Lung (tissue), 17 donors: ENCODE measurements at places on chromosomes 5 and 9. TPM values are rescaled to one million over a fixed set of nuclear protein-coding genes. Genes with fewer than 3 reads are reported as not detected.
A peak's percentile ranks its signal among the peaks of the same experiment; 100 is the strongest.

The C9orf153 gene
- 2.7 TPM for total RNA-seq

The IL5 gene
- not detected for total RNA-seq

The SMIM33 gene
- not detected for total RNA-seq

The ARHGEF28 gene
- total RNA-seq = 13.0 TPM

The TRIP13 gene
- total RNA-seq = 6.2 TPM

The PCDHA10 gene
- 0.48 TPM for total RNA-seq

The UGT3A1 gene
- total RNA-seq = not detected

The ITGA2 gene
- total RNA-seq = 22.3 TPM

The CAMLG gene
- 20.4 TPM for total RNA-seq

The EIF4E1B gene
- total RNA-seq = not detected

The OCLN gene
- 129 TPM for total RNA-seq

The ABL1 gene
- 47.1 TPM for total RNA-seq

DNA sequence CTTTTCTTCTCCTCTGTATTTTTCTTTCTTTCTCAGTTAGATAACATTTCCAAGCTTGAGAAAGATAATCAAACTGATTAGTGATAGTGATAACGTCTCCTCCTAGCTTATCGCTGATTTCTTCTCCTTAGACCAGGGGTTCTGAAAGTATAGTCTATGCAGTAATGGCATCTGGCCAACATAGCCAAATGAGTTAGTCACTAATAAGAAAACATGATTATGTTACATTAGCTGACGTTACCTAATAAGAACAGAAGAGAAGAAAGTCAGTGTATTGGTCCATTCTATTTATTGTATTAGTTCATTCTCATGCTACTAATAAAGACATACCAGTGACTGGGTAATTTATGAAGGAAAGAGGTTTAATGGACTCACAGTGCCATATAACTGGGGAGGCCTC is 111.2 kb downstream of the STRBP start:
- H3K36me3 ChIP-seq = peaks cover 8% of the 10 kb centered on the region
- no peaks in the 10 kb centered on the region for H3K4me1 ChIP-seq
- H3K27ac ChIP-seq = no peak overlapping the region

GRCh38 chr9:8736805-8737204 is 937.2 kb upstream of the DMAC1 start:
- no peak overlapping the region for H3K4me3 ChIP-seq
- no peaks in the 10 kb centered on the region for H3K27me3 ChIP-seq
- H3K27ac ChIP-seq = no peak overlapping the region
- peak; percentile 21 for DNase-seq
- no peaks in the 10 kb centered on the region for H3K4me1 ChIP-seq
- H3K36me3 ChIP-seq = no peaks in the 10 kb centered on the region

DNA sequence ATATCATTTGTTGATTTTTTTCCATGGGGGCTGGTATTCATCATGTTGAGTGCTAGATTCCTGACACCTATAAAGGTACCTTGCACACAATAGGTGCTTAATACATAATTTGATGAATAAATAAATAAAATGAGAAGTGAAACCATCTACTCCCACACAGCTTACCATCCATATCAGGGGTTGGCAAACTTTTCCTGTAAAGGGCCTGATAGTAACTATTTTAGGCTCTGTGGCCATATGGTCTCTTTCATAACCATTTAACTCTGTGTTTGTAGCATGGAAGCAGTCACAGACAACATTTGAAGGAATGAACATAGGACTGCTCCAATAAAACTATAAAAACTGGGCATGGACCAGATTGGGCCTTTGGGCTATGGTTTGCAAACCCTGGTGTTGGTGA is 100.3 kb downstream of the GCNT1 start:
- no peak for DNase-seq
- no peak overlapping the region for H3K27ac ChIP-seq
- H3K4me1 ChIP-seq = no peaks in the 10 kb centered on the region
- H3K27me3 ChIP-seq = no peaks in the 10 kb centered on the region
- no peaks in the 10 kb centered on the region for H3K36me3 ChIP-seq

GRCh38 chr5:110625376-110625999 is 101.0 kb downstream of the TMEM232 start:
- no peaks in the 10 kb centered on the region for H3K36me3 ChIP-seq
- peak; percentile 70 for DNase-seq
- H3K4me3 ChIP-seq = no peak overlapping the region
- H3K27me3 ChIP-seq = no peaks in the 10 kb centered on the region
- H3K27ac ChIP-seq = no peak overlapping the region

GRCh38 chr5:87499478-87500410 is 87.0 kb upstream of the CCNH start:
- H3K27me3 ChIP-seq = no peaks in the 10 kb centered on the region
- no peak overlapping the region for H3K4me3 ChIP-seq
- H3K36me3 ChIP-seq = no peaks in the 10 kb centered on the region
- no peak for DNase-seq
- H3K27ac ChIP-seq = no peak overlapping the region

GRCh38 chr5:77171141-77171910 is 39.2 kb upstream of the PDE8B start:
- H3K27ac ChIP-seq = no peak overlapping the region
- no peak overlapping the region for H3K4me3 ChIP-seq
- H3K27me3 ChIP-seq = no peaks in the 10 kb centered on the region
- peaks cover 8% of the 10 kb centered on the region for H3K4me1 ChIP-seq

DNA sequence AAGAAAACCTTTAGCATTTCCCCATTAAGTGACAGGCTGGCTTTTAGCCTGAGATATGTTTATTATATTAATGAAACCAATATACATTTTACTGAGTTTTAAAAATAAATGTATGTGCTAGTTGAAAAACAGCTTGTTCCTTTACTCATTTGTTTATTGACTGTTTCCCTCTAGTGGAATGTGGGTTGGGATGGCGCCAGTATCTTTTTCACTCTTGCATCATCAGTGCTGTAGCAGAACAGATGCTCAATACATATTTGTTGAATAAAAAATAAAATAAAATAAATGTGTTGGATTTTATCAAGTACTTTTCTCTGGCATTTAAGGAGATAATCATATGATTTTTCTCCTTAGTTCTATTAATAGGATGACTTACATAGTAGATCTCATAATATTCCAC is 43.0 kb downstream of the FSTL4 start:
- no peaks in the 10 kb centered on the region for H3K27me3 ChIP-seq
- DNase-seq = peak; percentile 78
- no peak overlapping the region for H3K27ac ChIP-seq
- H3K4me3 ChIP-seq = no peak overlapping the region
- no peaks in the 10 kb centered on the region for H3K36me3 ChIP-seq
- H3K4me1 ChIP-seq = no peaks in the 10 kb centered on the region

- no peaks in the 10 kb centered on the region for H3K27me3 ChIP-seq
- DNase-seq = no peak
- no peaks in the 10 kb centered on the region for H3K4me1 ChIP-seq
- H3K4me3 ChIP-seq = no peak overlapping the region
- no peak overlapping the region for H3K27ac ChIP-seq
Measured at GRCh38 chr5:91252916-91253315, 130.2 kb downstream of the ARRDC3 start.

DNA sequence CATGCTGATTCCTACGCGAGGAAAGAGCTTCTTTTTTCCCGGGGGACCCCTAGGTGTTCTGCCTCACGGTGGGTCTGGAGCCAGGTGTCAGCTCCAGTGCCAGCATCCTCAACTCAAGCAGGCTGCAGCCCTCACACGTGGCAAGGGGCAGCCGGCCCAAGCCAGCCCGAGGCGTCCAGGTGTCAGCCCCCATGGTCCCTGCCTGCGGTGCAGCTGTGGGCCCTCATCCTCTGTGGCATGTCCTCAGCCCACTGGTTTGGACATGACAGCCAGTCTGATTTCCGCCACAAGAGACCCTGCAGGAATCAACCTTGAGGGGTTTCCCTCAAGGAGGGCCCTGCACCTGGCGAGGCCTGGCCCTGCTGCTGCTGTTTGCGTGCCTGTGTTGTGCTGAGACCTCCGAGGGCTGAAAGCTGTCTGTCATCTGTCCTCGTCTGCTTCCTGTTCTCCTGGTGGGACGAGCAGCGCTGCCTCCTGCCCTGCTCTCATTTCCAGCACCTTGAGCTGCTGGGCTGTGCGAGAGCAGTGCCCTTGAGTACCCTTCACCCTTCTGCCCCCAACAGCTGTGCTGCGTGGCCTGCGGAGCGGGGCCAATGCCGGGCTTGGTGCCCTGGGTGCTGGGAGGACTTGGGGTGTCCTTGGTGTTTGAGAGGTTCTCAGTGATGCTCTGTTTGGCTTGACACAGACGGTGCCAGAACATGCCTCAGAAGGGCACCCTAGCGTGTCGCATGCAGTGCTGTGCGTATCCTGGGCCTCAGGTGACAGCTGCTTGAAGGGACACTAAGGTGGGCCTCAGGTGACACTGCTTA is 137.6 kb downstream of the CACNA1B start:
- no peak overlapping the region for H3K4me3 ChIP-seq
- no peak for DNase-seq
- H3K4me1 ChIP-seq = no peaks in the 10 kb centered on the region
- no peaks in the 10 kb centered on the region for H3K36me3 ChIP-seq

GRCh38 chr5:146633323-146633764 is 117.4 kb upstream of the GPR151 start:
- H3K4me1 ChIP-seq = no peaks in the 10 kb centered on the region
- no peak overlapping the region for H3K27ac ChIP-seq
- no peaks in the 10 kb centered on the region for H3K36me3 ChIP-seq
- H3K4me3 ChIP-seq = no peak overlapping the region

DNA sequence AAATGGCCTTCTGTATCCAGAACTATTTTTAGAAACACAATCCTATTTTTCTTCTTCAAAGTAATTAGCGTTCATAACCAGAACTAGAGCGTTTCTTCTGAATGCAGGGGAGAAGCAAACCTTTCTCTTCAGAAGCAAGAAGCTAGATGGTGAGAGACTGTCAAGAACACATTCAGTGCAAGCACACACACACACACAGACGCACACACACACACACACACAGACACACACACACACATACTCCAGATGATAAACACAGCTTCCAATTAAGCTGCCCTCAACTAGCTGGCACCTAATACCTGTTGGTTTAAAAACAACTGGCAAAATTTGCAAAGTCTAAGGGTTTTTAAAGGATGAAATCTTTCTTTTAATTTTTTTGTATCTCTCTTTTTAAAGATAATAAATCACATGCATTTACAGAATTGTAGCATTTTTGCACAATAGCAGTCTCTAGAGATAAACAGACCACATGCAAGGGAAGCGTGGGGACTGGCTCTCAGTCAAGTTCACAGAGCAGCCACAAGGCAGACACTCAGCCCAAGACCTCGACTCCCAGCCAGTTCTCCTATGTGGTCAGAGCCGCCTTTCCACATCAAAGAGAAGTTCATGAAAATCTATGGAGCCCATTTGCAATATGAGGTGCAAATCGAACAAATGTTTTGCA is 138.5 kb downstream of the TTLL11 start:
- no peak overlapping the region for H3K4me3 ChIP-seq
- peak; percentile 85 for DNase-seq
- H3K27ac ChIP-seq = no peak overlapping the region

- H3K27ac ChIP-seq = no peak overlapping the region
- H3K36me3 ChIP-seq = no peaks in the 10 kb centered on the region
- no peak overlapping the region for H3K4me3 ChIP-seq
- H3K27me3 ChIP-seq = peaks cover 29% of the 10 kb centered on the region
- no peak for DNase-seq
- peaks cover 6% of the 10 kb centered on the region for H3K4me1 ChIP-seq
Measured at GRCh38 chr5:1874348-1874747, 8.4 kb downstream of the IRX4 start.

DNA sequence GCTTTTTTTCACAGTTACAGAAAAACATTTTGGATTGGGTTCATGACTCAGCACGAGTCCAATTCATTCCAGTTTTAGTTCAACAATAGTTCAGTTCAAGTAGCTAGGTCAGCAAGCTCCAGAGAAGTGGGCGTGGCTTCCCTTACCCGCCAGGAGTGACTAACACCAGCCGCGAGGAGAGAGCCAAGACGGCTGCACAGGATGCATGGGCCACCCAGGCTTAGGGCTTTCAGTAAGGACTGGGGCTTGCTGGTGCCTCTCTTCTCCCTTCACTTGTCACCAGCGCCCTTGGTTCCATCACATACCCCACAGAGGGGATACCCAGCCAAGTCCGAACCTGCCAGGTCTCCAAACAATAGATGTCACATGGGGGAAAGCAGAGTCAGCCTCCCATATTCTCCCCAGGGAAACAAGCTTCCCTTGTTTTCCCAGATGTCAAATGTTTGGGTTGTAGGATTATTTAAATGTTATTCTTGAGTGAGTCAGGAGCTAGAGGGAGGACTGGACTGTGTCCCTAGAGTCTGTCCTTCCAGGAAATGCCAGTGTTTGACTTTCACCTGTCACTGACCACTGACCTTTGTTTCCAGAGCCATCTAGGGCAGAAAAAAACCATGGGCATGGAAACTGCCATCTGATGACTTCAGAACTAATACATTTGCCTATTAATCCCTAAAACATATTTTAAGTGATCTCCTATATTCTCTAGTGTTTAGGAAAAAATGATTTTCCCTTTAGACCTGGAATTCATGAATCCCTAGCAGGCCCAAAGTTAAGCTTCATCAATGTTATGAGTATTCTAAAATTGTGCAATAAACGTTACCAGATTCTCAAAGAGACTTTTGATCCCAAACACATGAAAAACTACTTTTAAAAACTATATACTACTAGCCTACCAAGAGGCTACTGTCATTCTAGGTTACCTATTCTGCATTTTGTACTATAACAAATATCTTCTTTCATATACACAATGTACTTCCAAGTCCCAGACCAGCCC is 51.9 kb downstream of the NIPAL4 start:
- H3K27me3 ChIP-seq = no peaks in the 10 kb centered on the region
- DNase-seq = peak; percentile 76
- H3K4me1 ChIP-seq = peaks cover 30% of the 10 kb centered on the region
- H3K36me3 ChIP-seq = peaks cover 9% of the 10 kb centered on the region
- H3K27ac ChIP-seq = peak overlapping the region; percentile 79
- H3K4me3 ChIP-seq = no peak overlapping the region

DNA sequence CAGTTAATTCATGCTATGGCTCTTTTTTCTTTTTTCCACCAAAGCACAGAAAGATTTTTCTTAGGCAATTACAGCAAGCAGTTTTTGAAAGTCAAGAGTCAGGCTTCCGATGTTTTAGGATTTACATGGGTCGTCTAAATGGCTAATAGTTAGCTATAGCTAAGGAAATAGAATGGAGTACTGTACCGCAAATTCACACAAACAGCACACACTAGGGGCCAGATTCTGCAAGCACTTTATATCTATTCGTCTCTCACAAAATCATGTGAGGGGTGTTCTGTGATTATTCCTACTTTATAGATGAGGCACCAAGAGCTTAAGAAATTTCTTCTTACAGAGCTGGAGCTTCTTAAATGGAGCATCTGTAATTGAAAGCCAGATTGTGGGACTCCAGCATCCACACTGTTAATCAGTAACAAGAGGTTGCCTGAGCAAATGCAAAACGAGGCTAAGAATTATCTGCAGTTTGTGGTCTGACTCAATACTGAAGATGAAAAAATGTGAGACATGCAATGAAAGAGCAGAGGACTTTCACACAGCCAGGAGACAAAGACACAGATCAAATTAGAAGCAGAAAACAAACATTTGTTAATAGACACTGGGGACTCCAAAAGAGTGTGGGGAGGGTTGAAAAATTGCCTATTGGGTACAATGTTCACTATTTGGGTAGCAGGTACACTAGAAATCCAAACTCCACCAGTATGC is 62.7 kb upstream of the CTXN3 start:
- no peaks in the 10 kb centered on the region for H3K27me3 ChIP-seq
- H3K4me3 ChIP-seq = no peak overlapping the region
- no peaks in the 10 kb centered on the region for H3K4me1 ChIP-seq
- no peak for DNase-seq
- no peak overlapping the region for H3K27ac ChIP-seq

GRCh38 chr5:10384483-10384882 is 31.0 kb downstream of the MARCHF6 start:
- peaks cover 3% of the 10 kb centered on the region for H3K4me1 ChIP-seq
- no peak for DNase-seq
- H3K27me3 ChIP-seq = no peaks in the 10 kb centered on the region
- no peak overlapping the region for H3K27ac ChIP-seq
- no peak overlapping the region for H3K4me3 ChIP-seq
